ENCODE measurements at places on chromosomes 3 and 15. TPM values are rescaled to one million over a fixed set of nuclear protein-coding genes. Genes with fewer than 3 reads are reported as not detected.

Gene TMEM40
- not detected for total RNA-seq

- no peak for DNase-seq
These were observed 43.7 kb upstream of the NDUFB4 start for GRCh38 chr3:120552184-120553172.

Gene LZTFL1
- total RNA-seq, result 22.0 TPM

DNA sequence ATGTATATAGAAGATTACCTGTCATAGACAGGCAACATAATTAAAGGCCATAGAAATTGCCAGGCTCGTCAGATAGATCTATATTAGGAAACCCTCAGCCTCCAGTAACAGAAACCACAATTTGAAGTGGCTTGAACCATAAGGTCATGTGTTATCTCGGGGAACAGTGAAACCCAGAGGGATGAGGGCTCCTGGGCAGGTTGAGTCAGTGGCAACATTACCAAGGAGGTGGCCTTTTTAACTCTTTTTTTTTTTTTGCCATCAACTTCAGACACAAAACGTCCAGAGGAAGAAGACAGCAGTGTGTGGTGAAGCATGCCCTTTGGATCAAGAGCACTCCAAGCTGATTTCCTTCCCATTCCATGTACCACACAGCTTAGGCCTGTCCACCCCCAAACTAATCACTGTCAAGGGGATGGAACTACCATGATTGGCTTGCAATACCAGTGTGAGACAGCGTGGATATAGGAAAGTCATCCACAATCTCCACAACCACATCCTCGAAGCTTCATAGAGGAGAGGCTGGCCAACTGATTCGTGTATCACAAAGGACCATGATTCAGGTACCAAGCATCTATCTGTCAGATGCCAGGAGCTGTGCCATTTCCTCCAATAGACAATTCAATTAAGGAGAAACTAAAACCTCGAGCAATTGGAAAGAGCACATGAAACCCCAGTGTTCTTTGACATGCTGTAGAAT is 999 bp upstream of the KIF7 start:
- DNase-seq, result no peak

Gene WDR76
- 12.6 TPM for total RNA-seq

GRCh38 chr3:143427631-143428030 is 308.1 kb downstream of the CHST2 start:
- DNase-seq, result no peak

DNA sequence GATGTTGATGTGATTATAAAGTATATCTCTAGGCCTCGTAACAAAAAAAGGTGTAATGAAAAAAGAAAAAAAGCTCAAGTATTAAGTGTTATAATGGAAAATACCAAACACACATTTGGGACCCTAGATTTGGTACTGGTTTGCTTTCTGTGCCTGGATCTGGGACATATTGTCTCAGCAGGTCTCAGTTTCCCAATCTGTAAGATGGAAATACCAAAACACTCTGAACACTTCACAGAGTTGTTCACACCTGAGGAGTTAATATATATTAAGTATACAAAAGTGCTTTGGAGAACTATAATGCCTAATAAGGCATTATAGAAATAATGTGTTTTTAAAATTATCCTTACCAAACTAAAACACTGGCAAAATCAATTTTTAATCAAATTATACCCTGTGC is 60.0 kb downstream of the CLASP2 start:
- DNase-seq, result no peak

DNA sequence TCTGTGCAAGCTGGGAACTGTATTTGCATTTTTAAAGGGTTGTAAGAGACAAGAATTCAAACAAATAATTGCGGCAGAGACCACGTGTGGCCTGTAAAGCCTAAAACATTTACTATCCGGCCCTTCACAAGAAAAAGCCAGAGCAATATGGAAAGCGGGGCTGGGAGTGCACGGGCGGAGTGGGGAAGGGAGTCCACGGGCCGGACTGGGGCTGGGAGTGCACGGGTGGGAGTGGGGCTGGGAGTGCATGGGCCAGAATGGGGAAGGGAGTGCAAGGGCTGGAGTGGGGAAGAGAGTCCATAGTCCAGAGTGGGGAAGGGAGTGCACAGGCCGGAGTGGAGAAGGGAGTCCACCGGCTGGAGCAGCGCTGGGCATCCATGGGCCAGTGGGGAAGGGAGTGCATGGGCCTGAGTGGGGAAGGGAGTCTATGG is 41.2 kb downstream of the KLF15 start:
- DNase-seq, result no peak

DNA sequence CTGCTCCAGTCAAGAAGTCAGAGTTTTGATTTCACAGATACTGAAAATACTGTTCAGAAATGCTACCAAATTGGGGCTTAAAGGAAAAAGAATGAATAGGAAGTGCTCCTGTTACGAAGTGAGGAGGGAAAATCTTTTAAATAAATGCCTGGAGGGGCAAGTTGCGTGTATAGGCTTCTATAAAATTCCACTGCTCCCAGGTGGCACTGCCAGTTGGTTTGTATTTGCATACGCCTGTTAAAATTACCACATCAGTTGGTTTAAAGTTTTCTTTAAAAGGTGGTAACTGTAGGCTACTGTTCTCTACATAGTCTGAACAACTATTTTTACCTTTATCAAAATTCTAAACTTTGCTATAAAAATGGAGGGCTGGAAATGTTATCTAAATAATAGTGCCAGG is 123.5 kb downstream of the DLG1 start:
- no peak for DNase-seq

Gene IL20RB
- total RNA-seq, result 0.45 TPM

- DNase-seq, result peak; percentile 43
These were observed 1108.3 kb downstream of the ROBO1 start for GRCh38 chr3:78659386-78659987.

Gene MKRN3
- 30.7 TPM for total RNA-seq

- no peak for DNase-seq
These were observed 34.7 kb downstream of the TMEM158 start for GRCh38 chr3:45191424-45191823.

Gene ZKSCAN7
- total RNA-seq, result 27.1 TPM

- no peak for DNase-seq
These were observed 30.7 kb downstream of the NPTN start for GRCh38 chr15:73602446-73602843.

Gene CLDN1
- total RNA-seq, result 0.45 TPM

DNA sequence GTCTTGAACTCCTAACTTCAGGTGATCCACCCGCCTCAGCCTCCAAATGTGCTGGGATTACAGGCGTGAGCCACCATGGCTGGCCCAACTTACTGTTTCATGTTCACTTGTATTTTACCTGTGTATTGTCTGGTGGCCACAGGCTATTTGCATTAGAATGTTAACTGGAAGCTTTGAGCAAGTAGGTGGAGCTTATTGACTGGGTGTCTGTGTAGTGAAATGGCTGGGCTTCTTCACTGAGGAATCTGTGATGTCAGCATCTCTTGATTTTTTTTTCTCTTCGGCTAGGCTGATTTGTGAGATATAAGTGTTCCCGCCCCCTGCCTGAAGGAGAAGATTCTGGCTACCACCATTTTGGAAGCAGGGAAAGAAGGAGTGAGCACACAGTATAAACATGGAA is 237.8 kb upstream of the PEX5L start:
- no peak for DNase-seq
